Gastroesophageal sphincter (tissue), 4 donors: ENCODE measurements at places on chromosomes 7 and 10.

DNA sequence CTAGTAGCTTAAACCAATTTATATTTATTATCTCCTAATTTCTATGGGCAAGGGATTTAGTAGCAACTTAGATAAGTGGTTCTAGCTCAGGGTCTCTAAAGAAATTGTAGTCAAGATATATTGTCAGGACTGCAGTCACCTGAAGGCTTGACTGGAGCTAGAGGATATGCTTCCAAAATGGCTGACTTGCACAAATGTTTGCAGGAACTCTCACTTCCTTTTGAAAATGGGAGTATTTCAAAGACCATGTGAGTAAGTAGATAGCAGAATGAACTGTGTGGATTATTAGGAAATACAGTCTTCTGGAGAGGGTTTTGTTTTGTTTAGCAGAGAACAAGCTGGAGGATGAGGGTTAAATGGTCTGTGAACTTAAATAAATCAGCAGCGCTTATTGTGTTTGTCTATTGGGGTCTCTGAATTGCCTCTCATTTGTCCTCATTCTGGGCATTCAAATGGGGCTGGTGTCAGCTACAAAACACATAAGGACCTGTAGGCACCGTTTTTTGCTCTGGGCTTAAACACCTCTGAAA, 524.6 kb downstream of the LRMDA start:
- ATAC-seq: no peak

DNA sequence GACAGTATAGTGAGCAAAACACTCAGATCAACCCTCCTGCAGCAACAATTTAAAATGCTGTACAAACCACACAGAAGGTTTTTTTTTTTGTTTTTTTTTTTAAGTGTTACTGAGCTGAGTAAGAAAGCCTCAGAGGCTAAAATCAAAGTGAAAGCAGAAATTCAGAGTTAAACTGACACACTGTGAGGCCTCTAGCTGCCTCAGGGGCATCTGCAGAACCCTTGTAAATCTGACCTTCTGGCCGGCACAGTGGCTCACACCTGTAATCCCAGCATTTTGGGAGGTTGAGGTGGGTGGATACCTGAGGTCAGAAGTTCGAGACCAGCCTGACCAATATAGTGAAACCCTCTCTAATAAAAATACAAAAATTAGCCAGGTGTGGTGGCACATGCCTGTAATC, 7.4 kb upstream of the GNA12 start:
- no peak for ATAC-seq

GRCh38 chr10:45155784-45156183, 155.1 kb downstream of the ZNF22 start:
- no peak for ATAC-seq

GRCh38 chr10:101875068-101875688, 31.6 kb upstream of the KCNIP2 start:
- no peak for ATAC-seq

DNA sequence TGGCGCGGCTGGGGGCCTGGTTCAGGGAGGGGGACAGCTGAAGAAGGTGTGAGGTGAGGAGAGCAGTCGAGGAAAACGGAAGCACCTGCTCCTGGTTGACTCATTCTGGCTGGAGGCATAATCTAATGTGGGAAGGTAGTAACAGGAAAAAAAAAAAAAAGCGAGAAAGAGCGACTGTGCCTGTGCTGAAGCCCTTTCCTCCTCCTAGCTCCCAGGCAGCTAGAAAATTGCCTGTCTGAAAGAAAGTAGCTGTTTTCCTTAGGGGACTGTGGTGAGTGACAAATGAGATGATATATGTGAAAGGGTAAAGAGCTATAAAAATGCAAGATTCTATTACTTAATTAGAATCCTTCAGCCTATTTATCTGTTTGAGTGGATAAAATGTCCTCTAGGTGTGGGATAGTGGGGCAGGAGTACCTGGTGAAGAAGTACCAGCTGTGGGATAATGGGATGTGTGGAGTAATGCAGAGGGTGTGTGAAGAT, 4.9 kb upstream of the MEST start:
- no peak for ATAC-seq

- peak; percentile 4 for ATAC-seq
Measured at GRCh38 chr7:32494946-32495297, 367 bp upstream of the AVL9 start.
